ENCODE measurements at places on chromosomes 6 and 20. TPM values are rescaled to one million over a fixed set of nuclear protein-coding genes. Genes with fewer than 3 reads are reported as not detected.

Gene PNLDC1
- 0.23 TPM for total RNA-seq

Gene HTR1E
- 0.17 TPM for total RNA-seq

Gene DSP
- 6.5 TPM for total RNA-seq

Gene VIP
- total RNA-seq, result 17.0 TPM

Gene CRISP3
- total RNA-seq, result 1.2 TPM

Gene ERVFRD-1
- 0.11 TPM for total RNA-seq

Gene OR2B6
- total RNA-seq, result not detected

Gene SLC52A3
- 2.2 TPM for total RNA-seq
